Endothelial cell of umbilical vein (primary cell): ENCODE measurements at places on chromosomes 1 and 21.

GRCh38 chr1:30250984-30251850 lies 472.2 kb downstream of the MATN1 start:
- no peak for DNase-seq

DNA sequence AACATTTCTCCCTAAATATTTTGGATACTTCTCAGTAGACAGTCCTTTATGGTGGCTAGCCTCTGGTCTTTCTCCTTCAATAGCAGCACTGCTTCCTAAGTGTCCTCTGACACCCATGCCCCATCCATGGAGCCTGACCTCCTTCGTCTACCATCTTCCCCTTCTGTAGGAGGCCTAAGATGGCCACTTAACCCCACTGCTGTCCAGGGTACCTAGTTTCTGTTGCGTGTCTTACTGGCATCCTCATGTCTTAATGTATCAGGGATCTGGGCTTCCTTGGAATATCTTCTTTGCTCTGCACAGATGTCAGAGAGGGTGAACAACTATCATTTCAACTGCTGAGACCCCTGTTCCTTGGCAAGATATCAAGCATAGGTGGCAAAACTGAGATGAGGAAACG lies 5.4 kb upstream of the KIRREL1 start:
- no peak for DNase-seq

- no peak for DNase-seq
Observed at GRCh38 chr1:199223936-199224335, 585.1 kb downstream of the PTPRC start.

DNA sequence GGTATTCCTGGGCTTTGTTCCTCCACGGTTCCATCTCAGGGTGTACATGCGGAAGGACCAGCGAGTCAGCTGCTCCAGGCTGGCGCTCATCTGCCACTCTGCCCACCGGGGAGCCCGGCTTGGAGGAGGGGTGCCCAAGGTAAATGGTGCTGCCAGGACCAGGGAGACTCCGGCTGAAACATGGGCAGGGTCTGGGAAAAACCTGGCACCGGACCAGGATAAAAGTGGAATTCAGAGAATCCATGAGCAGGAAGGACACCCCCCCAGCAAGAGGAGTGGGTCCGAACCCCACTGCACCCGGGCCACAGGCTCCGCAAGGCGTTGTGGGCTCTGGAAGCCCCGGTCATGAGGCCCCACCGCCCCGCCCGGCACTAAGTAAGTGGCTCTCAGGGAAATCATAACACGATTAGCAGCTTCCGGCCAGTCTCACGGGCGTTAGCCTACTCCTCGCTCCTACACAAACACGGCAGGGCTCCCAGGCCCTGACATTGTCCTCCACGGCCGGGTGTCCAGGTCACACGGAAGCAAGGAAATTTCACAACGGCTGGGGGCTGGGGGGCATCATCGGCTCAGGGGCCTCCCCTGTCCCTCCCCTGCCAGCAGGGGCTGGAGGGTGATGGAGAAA lies 21.1 kb downstream of the MEGF6 start:
- DNase-seq: peak; percentile 63

GRCh38 chr1:245656189-245656717 lies 501.5 kb downstream of the KIF26B start:
- no peak for DNase-seq

DNA sequence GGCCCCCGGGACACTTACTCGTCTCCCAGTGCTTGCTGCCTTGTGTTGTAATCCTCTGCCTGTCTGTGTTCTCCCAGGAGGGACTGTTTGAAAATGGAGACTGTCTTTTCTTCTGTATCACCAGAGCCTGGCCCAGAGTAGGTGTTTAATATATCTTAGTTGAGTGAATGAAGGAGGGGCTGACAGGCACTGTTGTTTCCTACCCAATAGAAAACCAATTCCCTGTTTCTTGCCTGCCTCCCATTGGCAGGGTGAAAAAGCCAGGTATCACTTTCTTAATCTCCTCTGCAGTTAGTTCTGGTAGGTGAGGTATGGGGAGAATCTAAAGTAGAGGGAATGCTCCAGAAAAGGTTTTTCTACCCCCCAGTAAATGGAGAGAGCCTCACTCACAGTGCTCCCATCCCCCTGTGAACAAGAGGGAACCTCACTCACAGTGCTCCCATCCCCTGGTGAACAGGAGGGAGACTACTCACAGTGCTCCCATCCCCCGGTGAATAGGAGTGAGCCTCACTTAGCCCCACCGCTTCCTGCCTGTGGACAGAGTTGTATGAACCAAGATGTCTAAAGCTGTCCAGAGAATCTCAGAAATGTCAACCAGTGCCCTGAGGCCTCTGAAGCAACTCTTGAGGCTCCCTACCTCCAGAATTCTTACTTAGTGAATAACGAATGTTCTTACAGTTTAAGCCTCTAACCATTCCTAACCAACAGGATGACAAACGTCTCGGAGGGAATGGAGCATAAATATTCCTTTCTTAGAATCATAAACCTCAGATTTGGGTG lies at the start of gene GJA5:
GJA5 (minus strand) TSS at position 122 of the 780 bp plus-strand sequence. CDS start 1,364 bp downstream, outside the sequence.
- no peak for DNase-seq

GRCh38 chr1:241615043-241615974 lies 24.9 kb downstream of the CHML start:
- no peak for DNase-seq

DNA sequence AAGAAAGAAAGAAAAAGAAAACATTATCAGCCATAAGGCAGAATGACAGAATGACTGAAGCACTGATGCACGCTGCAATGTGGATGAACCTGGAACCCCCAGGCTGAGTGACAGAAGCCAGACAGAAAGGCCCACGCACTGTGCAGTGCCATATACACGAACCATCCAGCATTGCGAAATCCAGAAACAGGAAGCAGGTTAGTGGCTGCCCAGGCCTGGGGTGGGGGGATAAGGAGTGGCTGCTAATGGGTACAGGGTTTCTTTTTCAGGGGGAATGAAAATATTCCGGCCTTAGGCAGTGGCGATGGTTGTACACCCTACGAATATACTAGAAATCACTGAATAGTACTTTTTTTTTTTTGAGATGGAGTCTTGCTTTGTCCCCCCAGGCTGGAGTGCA lies 57.0 kb downstream of the CHD5 start:
- no peak for DNase-seq

DNA sequence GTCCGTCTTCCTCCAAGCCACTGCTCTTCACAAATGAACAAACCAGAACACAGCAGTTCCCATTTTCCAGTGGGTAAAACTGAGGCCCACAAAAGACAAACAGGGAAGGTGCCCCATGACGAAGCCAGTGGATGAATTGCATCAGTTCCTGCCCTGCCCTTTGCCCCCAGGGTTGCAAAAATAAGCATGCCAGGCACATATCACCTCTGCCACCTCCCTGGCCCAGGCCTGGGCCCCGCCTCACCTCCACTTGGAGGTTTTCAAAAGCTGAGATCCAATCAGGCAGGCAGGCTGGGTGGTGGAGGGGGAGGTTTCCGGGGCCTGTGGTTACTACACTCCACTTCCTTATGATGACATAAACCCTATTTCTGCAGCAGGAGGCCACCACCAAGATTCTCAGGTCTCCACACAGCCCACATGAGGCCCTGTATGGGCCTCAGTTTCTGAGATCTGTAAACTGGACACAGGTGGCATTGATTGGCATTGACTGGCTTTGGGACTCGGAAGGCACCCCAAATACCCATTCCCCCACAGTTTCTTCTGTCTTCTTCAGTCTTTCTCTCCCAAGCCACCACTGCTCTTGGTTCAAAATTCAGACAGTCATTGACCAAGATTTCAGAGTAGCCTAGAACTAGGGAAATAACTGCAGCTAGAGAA lies 4.1 kb downstream of the KIF21B start:
- DNase-seq: no peak

DNA sequence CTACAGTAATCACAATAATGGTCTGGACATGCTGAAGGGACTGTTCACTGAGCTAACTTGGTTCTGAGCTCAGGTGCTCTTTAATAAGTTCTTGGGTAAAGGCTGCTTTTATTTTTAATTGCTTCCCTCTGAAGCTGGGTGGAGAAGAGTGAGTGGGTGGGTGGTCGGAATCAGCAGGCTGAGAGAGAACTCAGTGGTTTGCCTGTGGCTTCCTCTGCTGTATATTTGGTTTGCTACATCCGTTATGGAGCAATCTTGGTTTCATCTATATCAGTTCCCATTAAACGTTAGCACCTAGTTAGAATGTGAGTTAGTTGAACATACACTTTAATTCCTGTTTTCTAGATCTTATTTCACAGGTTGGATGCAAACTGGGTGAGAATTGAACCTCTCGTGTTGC lies 23.3 kb downstream of the CNIH4 start:
- DNase-seq: no peak

DNA sequence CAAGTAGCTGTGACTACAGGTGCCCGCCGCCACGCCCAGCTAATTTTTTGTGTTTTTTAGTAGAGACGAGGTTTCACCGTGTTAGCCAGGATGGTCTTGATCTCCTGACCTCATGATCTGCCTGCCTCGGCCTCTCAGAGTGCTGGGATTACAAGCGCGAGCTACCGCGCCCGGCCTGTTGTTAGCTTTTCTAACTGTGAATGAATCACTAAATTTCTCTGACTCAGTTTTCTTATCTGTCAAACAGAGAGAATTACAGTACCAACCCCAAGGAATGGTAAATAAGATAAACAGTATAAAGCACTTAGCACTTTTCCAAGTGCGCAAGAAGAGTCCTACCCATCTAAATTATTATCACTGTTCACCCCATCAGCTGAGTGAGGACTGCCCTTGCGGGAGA lies 193.6 kb downstream of the VAV3 start:
- DNase-seq: no peak

GRCh38 chr1:167237000-167237399 lies 16.3 kb downstream of the POU2F1 start:
- no peak for DNase-seq

- no peak for DNase-seq
Observed at GRCh38 chr1:111720274-111720976, 18.8 kb downstream of the INKA2 start.

- no peak for DNase-seq
Observed at GRCh38 chr1:17096584-17096983, 22.7 kb downstream of the PADI2 start.

- DNase-seq: no peak
Observed at GRCh38 chr1:44616991-44617702, 57.1 kb downstream of the TMEM53 start.

DNA sequence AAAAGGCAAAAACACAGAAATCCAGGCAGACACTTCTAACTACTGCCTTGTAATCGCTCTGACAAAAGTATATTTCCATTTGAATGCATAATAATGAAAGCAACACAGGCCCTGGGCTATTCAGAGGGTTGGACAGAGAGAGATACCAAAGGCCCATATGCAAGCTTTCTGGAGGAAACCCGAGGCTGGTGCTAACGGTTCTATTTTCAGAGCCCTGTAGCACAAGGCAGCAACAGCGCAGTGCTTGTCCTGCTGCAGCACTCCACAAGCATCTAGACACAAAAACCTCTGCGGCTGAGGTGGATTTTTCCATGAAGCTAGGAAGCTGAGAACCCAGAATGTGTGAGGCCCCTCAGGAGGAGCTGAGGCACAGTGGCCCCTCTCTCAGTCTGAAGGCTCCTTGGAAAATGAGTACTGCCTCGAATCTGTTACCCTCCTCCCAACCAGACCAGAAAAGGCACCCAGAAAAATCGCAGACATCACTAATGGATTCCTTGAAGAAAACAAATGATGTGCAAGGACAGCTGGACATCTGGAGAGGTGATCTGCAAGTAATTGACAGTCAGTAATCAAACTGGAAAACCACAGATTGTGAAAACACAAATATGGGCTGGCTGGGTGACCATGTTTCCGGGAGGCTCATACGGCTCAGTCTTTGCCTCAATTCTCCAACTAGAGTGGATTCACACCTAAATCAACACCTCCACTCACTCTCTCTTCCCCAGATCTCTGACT lies 54.0 kb downstream of the COLGALT2 start:
- no peak for DNase-seq

DNA sequence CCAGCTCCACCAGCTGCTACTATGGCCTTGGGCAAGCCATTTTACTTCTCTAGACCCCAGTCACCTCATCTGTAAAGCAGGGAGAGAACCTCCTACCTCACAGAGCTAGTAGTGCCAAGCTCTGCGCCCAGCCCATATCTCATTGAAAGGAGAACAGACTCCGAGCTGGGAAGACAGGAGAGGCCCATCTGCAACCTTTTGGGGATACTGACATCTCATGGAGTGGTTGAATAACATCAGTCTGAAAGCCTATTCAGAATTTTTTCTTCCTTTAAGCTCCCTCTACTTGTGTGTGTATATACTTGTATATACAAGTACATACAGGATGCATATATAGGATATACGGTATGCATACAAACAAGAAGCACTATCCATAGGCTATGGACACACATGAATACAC lies 279.5 kb upstream of the POU3F1 start:
- no peak for DNase-seq

- DNase-seq: no peak
Observed at GRCh38 chr1:225299624-225300023, 128.2 kb downstream of the LBR start.
